WERI-Rb-1 (cell line): ENCODE measurements at places on chromosomes 16 and 17.

DNA sequence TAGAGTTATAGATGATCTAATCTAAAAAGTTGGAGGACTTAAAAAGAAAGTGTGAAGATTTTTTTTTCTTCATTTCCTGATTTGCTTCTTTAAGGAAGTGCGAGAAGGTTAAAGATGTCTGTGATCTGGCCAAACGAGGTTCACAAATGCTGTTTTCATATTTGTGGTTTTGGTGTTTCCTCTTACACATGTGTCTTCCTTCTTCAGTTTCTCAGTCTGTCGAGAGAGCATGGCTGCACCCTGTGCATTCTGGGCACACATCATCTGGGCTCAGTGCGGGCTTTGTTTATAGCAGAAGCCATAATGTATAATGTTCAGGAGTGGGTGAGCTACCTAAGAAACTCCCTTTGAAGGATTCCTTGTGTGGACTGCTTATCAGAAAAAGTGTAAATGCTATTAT is 260.4 kb upstream of the TBX2 start:
- DNase-seq, result no peak

- DNase-seq, result no peak
Measured at GRCh38 chr16:31568577-31569359, 41.1 kb downstream of the AHSP start.

DNA sequence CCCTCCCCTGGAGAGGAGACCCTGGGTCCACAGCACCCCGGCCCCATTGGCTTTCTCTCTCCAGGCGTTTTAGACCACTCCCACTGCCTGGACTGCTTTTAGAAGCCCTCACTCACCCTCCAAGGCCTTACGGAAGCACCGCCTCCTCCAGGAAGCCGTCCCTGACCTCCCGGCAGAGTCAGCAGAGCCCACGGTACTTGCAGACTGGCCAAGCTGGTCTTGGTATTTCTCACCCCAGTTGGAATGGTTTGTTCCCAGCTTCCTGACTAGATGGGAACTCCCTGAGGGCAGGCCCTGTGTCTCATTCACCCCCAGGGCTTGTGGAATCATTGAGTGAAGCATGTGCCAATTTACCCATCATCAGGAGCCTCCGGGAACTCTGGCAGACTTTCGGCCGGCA is 9.2 kb downstream of the SCGB1C2 start:
- no peak for DNase-seq

DNA sequence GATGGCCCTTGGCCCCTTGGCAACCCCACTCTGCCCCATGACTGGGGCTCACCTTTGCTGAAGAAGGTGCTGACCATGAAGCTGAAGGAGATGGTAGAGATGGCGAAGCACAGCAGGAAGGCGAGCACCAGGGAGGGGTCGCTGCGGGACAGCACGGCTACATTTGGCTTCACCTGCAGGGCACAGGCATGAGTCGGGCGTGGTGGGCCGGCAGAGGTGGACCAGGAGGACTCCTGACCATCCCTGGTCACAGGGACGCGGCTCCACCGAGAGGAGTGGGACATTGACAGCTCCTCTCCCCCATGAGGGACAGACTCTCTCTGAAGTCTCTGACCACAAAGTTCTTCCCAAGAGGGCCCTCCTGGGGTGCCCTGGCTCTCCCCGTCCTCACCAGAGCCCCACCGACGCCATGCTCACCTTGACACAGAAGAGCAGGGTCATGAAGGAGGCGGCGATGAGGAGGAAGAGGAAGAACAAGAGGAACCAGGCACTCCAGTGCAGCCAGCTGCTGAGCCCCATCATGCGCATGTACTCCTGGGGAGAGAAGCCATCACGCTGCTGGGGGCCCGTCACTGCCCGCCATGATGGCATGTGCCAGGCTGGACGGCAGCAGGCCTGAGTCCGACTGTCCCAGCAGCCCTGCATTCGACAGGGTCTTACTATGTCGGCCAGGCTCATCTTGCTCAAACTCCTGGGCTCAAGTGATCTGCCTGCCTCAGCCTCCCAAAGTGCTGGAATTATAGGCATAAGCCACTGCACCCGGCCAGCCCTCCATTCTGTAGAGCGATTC is 23.1 kb downstream of the ABCA3 start:
- no peak for DNase-seq

DNA sequence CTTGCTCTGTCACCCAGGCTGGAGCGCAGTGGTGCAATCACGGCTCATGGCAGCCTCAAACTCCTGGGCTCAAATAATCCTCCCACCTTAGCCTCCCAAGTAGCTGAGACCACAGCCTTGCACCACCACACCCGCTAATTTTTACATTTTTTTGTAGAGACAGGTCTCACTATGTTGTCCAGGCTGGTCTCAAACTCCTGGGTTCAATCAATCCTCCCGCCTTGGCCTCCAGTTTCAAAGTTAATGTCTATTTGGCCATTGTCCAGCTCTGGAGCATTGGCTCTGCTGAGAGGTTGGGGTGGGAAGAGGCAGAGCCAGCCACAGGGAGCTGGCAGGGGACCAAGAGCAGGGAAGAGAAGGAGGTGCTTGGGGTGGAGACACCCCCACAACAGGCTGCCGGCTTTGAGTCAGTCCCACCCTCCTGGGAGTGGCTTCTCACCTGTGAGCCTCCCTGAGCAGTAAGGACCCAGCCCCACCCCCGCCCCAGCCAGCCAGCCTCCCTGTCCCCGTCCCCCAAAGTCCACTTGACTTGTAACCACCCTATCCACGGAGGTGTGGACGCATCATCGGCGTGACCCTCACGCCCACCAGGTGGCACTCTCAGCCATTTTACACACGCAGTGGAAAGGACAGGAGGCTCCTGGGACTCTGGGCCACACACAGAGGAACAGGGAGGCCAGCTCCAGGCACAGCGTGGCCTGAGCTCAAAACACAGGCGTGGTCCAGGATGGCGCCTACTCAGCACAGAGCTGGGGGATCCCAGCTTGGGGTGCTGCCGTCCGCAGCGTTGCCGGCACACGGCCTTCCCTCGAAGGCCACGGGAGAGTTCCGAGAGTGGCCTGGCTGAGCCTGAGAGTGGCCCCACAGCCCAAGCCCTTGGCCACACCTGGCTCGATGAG is 22.8 kb upstream of the PVALEF start:
- DNase-seq, result peak; percentile 93

GRCh38 chr16:79276501-79276900 is 324.0 kb downstream of the MAF start:
- no peak for DNase-seq

DNA sequence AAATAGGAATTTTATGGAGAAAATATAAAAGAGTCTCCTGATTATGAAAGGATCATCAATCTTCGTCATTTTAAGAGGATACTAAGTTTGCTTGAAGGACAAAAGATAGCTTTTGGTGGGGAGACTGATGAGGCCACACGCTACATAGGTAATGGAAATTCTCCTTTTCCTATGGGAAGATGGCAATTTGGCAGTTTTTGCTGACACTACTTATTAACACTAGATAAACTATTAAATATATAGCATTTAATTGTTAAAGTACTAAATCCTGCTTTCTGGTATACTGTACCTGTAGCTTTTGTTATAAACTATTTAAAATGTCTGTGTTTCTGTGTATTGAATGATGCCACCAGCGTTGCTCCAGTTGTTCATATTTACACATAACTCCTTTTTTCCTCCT is 12.6 kb downstream of the ALDH3A2 start:
- DNase-seq, result no peak

DNA sequence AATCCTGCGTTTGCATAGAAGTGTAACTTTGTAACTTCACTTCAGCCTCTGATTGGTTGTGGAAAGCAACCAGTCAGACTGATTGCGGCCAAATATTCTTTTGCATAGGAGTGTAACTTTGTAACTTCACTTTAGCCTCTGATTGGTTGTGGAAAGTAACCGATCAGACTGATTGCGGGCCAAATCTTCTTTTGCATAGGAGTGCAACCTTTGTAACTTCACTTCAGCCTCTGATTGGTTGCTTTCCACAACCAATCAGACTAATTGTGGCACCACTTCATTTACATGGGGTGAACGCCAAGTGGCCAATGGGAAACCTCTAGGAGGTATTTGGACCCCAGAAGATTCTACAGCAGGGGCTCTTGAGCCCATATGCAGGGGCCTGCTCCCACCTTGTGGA is 1.8 kb upstream of the TMEM98 start:
- DNase-seq, result no peak

DNA sequence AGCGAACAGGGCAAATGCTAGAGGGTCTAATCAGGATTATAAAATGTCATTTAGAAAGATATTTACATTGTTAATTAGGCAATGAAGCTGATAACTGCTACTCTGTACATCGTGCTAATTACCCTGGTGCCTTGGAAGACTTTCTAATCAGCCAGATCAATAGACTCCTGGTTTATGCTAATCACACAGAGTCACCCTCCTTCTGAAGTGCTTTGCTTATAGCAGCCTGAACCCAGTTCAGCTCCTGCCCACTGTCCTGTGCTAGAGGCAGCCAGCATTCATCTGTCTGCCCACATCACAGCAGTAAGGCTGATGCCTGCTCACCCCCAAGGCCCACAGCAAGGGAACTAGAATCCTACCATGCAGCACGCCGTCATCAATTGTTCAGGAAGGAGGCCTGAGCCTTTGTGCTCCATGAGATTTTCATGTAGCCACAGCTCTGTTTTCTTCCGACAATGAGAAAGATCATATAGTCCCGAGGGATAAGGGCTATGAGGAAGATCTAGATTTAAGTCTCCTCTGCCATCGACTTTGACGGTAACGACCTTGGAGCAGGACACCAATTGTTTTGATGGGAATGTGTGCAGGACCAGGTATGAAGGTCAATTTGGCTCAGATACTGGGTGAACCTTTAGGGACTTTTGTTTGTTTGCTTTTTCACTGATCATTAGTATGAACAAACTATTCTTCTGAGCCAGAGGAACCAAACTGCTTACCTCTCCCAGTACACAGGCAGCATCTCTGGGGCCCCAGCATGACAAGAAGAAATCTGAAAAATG is 12.5 kb upstream of the LYRM9 start:
- DNase-seq, result peak; percentile 17

- DNase-seq, result no peak
Measured at GRCh38 chr17:53837131-53837530, 14.4 kb downstream of the KIF2B start.

DNA sequence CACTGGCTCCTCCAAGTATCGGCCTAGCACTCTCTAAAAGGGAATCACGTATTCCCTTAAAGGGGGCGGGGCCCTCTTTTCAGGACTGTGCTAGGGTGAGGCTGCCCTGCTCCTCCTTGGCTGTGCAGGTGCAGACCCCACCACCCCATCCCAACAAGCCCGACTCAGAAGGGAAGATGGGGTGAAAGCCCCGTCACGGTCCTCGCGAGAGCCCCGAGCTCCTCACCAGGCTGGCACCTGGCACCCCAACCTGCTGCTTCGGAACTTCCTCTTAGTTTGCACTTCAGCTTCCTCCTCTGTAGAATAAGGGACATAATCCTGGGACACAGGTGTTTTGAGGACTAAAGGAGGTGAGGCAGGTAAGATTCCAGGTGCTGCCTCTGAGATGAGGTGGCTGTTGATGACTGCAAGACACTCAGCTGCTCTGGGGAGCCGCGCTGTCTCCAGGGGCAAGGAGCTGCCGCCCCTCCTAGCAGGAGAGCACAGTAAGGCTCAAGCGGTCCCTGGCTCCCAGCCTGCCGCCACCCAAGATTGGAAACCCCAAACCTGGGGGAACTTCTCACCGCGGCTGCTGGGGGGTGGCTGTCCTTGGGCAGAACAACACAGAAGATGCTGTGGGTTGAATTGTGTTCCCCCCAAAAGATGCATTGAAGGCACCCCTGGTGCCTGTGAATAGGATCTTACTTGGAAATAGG is 88.8 kb downstream of the MGAT5B start:
- no peak for DNase-seq
